ENCODE measurements at places on chromosomes 12 and 14.

DNA sequence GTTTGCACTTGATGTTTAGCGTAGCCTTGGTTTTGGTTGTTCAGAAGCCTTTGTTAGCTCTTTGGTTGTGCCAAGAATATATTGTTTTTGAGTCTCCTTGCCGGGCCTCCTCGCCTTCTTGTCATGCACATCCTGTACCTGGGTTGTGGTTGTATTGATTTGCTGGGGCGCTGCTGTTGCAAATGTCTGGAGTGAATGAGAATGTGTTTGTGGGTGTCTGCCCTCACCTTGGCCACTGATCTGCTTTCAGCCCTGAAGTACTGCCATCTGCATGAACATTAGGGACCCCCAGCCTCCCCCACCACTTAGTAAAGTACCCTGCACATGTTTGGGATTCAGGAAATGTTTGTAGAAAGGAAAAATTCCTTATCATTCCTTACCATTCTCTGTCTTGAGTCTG lies 16.5 kb downstream of the PRKCH start:
- DNase-seq = peak; percentile 46

DNA sequence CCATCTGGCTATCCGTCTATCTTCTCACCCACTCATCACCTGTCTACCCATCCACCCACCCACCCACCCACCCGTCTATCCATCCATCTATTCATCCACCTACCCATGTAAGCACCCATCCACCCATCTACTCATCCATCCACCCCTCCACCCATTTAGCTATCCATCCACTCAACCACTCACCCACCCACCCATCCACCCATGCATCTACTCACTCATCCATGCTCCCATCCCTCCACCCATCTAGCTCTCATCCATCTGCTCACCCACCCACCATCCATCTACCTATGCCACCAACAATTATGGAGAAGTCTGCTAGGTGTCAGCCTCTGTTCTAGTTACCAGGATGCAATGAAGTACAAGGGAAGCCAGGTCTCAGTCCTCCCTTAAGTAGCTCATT lies 11.1 kb downstream of the TNFAIP2 start:
- DNase-seq = no peak

GRCh38 chr14:24403294-24403998 lies 4.6 kb downstream of the NYNRIN start:
- DNase-seq = no peak

DNA sequence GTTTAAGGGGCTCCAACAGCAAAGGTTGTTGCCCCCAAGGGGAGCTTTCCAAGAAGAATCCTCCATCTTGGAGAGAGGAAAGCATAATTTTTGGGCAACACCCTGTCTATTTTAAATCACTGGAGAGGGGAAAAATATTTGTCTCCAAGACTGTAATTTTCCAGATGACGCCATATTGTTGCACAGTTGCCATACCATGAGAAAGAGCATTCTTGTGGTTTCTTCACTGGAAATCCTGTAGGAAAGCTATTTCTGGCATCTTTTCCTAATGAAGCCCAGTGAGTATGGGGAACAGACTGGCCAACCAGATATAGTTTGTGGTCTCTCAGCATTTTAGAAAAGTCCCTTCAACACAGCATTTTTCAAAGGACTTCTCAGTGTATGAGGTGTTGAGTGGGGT lies 88.1 kb upstream of the MANSC4 start:
- no peak for DNase-seq

GRCh38 chr12:111221062-111222026 lies 147.6 kb downstream of the PHETA1 start:
- DNase-seq = no peak

GRCh38 chr14:99356031-99356608 lies 84.1 kb upstream of the BCL11B start:
- no peak for DNase-seq

DNA sequence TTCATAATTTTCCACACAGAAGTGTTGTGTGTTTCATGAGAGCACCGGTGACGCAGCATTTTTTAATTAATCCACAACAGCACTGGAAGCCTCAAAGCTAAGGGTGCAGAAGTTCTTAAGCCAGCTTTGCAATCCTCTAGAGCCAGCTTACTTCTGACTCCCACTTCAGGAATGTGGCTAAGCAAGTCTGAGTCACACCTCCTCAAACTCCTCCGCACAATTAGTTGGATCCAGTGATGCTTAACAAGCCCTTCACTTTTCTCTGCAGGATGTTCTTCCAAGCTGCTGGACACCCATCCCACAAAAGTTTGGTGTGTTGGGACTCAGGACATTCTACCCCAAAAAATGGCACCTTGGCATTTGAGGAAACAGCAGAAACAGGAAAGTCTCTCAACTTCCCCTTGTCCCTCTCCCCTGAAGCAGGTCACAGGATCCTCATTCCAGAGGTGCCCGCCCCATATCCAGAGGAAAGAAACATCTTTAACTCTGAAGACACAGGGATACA lies 210.0 kb downstream of the PPM1H start:
- DNase-seq = no peak

- no peak for DNase-seq
Observed at GRCh38 chr14:94769391-94770250, at the start of gene GSC. Gene GSC, minus strand, starts transcription at chr14:94770113. Its CDS starts 98 bp downstream, at chr14:94770015.

DNA sequence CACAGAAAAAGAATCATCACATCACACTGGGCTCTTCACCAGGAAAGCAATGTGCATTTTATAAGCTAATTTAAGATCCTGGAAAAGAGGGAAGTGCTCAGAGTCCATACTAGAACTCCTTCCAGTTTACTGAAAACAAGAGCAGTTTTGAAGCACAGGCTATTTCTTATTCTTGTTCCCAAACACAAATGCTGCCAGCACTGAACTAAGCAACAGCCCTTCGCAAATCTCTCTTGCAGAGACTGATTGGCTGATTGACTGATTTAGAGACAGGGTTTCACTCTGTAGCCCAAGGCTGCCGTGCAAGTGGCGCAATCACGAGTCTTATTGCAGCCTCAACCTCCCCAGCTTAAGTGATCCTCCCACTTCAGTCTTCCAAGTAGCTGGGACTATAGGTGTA lies 44.8 kb downstream of the BCL2L14 start:
- no peak for DNase-seq
